ENCODE measurements at places on chromosomes 5 and 9.

GRCh38 chr5:1276930-1277329, 17.9 kb downstream of the TERT start:
- DNase-seq: no peak

GRCh38 chr5:90682278-90682677, 123.7 kb downstream of the ADGRV1 start:
- DNase-seq: no peak

DNA sequence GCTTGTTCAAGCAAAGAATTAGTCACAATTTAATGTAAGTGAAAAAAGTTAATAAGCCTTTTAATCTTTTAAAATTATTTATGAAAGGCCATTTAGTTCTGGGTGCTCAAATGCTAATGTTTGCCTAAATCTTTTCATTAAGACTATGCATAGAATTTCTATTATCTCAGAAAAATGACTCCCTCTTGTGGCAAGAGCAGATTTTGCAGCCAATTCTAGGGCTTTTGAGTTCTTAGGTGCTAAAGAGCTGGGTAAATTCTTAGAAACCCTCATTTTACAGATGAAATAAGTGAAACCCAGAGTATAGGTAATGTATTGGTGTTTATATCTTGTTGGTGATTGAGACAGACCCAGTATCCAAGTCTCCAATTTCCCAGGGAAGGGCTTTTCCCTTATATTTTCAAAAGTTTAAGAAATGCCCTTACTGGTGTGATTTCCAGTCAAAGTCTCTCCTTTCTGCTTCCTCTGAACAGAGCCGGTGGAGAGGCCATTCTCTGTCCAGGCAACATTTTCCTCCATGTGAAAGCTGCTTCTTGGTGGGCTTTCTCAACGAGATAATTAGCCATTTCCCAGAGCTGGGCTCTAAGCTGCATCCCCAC, 24.1 kb upstream of the PCSK5 start:
- peak; percentile 44 for DNase-seq

GRCh38 chr5:125152044-125152443, 405.6 kb upstream of the ZNF608 start:
- DNase-seq: peak; percentile 56

DNA sequence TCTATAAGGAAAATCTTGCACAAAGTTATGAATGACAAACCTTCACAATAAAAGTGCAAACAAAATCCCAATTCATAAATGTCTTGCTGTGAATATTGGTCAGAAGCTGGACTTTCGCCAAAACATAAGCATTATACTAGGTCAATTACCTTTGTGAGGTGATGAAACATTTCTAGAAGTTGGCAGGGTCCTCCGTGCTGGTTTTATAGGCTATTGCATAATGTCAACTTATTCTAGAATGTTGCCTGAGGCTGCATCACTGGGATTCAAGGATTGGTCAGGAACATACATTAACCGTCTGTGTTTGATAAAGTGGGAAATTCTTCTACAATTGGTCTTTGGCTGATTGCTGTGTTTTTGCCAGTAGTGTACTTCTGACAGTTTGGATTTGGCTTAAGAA, 49.8 kb upstream of the PALM2AKAP2 start:
- DNase-seq: no peak

DNA sequence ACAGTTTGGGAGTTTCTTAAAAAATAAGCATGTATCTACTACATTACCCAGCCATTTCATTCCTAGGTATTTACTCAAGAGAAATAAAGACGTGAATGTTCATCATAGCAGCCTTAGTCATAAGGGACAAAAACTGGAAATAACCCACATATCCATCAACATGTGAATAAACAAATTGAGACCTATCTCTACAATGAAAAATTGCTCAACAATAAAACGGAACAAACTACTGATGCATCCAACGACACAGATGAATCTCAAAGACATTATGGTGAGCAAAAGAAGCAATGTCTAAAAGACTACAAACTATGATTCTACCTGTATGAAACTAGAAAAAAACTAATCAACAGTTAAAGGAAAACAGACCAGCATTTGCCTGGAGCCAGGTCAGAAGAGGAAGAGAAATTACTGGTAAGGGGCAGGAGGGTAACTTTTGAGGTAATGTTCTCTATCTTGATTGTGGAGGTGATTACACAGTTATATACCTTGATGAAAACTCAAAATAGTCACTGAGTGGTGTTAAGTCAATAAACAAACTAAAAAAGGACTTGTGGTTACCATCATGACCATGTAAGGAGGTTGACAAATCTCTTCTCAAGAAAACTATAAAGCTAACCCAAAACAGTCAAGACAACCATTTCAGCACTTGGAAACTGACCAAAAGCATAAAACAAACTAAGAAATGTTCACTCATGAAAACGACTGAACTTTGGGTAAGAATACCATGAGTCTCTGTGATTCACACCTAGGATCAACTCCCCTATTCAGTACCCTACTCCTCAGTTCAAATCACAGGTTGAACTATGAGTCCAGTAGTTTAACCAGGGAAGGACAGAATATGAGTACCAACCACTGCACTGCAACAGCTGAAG, 10.4 kb downstream of the UIMC1 start:
- peak; percentile 59 for DNase-seq

- no peak for DNase-seq
Observed at GRCh38 chr5:14243766-14244165, 100.6 kb downstream of the TRIO start.

- DNase-seq: no peak
Observed at GRCh38 chr5:881551-881935, 11.1 kb downstream of the BRD9 start.

- no peak for DNase-seq
Observed at GRCh38 chr5:146734936-146735577, 143.5 kb downstream of the PPP2R2B start.

- no peak for DNase-seq
Observed at GRCh38 chr9:96620832-96621269, 1.2 kb upstream of the CDC14B start.

GRCh38 chr5:180090769-180091546, 19.4 kb upstream of the RNF130 start:
- peak; percentile 60 for DNase-seq

- no peak for DNase-seq
Observed at GRCh38 chr5:31407921-31408693, 123.8 kb downstream of the DROSHA start.

DNA sequence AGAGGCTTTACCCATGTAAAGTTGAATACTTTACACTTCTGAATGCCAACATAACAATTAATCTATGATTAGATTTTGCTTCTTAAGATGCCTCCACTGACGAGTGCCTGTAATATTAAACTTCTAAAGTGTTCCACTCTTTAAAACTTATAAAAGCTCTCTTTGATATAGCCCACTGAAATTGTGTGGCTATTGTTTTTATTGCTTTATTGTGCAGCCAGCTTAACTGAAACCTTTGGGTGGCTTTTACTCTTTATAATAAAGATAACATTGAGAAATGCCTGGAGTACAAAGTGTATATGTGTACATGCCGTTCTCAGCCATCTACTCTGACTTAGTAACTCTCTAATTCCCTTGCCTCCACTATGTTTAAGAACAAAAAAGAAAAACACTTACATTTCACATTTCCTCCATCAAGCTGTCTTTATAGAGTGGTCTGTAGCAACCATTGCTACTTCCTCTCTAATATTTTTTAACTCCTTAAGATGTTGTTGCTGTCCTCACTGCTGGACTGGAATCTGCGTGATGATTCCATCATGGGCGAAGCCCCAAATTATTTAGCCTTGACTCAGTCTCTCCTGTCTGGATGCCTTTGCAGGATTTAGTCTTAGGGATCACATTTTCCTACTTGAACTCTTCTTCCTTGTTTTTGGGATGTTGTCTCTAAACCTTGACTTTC, 9.1 kb downstream of the PIK3R1 start:
- peak; percentile 16 for DNase-seq

DNA sequence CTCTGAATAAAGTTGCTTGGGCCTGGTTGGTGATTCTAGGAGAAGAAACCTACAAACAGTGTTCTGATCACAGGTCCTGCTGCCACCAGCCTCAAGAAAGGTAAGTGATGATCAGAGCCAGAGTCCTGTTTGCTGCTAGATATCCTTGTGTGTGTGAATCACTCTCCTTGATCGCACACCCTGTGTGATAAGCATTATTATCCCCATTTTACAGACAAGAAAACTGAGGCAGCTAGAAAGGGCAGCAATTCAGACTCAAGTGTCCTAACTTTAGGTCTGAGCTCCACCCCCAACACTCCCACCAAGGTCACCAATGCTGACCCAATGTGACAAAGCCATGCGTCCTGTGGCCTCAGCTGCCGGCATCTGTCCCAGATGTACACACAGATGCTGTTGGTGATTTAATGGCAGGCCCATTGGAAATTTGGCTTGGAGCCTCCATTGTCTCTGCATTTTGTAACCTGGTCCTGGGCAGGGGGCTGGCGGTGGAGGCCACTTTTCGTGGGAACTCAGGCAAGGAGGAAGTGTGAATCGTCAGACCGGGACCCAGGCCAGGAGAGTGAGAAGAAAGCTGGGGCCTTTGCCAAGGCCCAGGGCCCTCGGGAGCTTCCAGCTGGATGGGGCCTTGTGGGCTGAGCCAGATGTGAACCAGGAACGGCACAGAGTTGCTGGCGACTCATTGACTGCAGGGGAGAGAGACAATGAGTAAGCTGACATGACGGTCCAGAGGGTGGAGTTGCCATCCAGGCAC, 29.8 kb upstream of the GGTA1 start:
- peak; percentile 32 for DNase-seq

DNA sequence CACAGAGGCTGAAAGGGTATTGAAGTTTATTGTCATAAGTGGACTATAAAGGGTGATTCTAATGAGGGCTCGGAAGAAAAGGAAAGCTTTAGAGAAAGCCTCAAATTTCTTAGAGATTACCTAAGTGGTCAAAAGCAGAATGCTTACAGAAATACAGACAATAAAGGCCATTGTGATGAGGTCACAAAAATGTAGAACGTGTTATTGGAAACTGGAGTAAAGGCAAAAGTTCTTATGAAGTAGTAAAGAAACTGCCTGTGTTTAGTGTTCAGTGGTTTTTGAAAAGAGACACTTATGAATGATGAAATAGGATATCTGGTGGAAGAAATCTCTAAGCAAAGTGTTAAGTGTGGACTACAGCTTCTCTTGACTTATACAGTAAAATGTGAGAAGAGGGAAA, 726.9 kb downstream of the DNAH5 start:
- no peak for DNase-seq

DNA sequence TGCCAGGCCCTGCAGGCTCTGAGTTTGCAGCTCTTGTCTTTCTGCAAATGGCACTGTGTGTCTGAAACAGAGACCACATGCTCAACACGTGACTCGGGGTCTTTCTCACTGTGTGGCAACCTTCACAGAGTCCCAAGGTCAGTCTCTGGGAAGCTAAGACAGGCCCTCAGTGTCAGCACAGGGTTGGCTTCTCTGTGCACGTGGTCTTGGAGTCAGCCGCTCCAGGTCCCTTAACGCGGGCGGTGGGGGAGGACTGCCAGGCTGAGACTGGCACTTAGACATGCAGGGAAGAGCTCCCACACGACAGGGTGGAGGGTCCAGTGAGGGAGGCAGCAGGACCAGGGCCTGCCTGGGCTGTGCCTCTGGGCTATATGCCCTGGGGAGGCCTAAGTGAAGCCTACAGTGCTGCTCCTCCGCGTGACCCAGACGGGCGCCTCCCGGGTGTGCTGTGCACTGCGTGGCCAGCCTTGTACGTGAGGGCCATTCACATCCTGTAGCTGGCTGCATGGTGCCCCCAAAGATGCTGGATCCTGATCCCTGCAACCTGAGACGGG, 76.8 kb downstream of the ADAMTS2 start:
- DNase-seq: no peak

DNA sequence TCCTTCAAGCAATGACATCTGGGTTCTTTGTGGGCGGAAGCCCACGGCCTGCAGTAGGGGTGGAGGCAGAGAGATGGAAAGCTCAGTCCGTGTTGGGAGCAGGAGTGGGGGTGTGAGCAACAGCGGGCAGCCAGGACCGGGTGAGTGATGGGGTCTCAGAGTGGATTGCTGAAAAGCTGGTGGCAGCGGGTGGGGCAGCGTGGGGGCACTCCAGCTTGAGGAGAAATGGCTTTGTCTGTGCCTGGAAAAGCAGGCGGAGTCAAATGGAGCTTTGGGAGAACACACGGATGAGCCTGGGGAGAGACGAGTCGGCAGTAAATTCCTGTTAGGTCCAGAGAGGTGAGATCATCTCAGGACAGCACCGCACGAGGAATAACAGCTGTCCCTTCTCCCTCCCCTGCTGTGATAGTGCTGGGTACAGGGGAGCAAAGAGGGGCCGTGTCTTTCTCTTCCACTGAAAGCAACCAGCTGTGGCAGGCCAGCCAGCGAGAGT, 42.1 kb downstream of the CACNA1B start:
- DNase-seq: no peak

GRCh38 chr5:94562327-94562971, 56.0 kb downstream of the KIAA0825 start:
- DNase-seq: no peak

DNA sequence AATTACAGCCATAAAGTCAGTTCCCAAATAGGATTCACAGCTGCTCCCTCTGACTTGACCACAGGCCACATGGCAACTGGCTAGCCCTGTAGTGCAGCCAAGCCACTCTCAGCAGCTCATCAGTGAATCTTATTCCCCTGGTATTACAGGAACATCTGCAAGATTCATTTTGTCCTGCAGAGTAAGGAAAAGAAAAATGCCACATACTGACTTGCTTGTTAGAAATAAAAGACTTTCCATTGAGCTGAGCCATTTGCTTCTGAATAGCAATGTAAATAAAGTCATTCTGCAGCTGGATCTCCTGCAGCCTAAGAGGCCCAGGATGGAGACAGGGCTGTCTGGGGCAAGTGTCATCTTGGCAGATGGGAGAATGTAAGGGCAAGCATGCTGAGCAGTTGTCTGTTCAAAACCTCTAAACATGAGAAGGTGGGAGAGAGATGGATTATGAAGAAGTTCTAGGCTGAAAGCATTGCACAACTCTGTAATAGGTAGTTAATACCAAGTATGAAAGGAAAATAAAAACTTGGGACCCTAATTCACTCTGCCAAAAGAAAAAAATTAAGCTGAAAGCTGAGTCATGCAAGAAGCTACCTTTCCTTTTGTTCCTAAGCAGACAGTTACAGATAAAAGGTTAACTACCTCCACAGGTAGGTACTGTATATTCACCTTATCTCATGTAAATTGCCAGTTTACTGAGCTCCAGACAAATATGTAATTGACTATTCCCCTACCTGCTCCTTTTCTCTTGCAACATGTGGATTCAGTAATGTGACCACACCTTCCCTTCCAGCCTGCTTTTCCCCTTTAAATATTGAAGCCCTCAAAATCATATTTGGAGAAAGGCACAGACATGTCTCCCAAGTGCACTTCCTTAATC, 244.4 kb upstream of the RAI14 start:
- DNase-seq: no peak

DNA sequence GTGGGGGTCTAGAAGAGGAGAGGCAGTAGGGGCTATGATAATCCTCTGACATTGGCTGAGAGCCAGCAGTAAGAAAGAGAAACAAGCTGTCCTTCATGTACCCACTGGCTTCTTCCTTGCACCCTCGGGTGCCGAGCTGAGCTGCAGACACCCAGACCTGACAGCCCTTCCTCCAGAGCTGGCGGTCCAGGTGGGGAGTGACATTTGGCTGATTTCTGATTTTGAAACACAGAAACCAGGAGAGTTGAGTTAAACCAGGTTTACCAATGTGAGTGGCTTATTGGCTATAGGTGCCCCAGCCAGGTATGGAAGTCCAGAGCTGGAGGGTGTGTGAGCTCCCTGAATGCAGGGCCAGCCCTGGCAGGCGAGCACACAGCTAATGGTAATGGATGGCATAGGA, 59.2 kb downstream of the GADD45G start:
- DNase-seq: no peak

GRCh38 chr5:18305288-18305924, 671.1 kb downstream of the TAF11L14 start:
- DNase-seq: peak; percentile 27
